ENCODE measurements at places on chromosomes 1 and 21.

DNA sequence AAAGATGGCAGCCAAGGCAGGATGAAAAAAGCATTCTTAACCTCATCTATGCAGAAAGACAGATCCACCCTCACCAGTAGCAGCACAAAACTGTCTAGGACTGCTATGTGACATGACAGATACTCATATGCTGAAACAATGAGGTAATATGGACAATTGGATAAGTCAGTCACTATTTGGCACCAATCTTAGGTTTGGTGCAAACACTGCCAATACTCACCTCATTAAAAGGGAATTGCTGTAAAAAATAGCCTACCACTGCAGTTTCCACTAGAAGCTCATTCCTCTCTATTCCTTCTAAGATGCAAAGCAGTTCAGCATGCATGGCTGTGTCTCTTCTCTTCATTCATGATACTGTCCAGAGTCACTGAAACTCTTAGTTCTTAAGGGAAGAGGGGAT lies 91.7 kb downstream of the TBX15 start:
- DNase-seq: no peak

DNA sequence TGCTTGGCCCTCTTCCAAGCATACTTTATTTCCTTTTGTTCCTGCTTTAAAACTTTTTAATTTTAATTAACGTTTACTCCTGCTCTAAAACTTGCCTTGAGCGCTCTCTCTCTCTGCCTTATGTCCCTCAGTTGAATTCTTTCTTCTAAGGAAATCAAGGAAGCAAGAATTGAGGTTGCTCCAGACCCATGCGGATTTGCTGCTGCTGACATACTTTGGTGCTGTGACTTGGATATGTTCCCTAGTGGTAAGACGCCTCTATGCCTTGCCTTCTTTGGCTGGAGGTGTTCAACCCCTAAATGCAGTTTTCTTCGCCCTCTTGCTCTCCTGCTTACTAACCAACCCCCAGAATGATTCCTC lies 148.1 kb downstream of the ADSS2 start:
- no peak for DNase-seq

DNA sequence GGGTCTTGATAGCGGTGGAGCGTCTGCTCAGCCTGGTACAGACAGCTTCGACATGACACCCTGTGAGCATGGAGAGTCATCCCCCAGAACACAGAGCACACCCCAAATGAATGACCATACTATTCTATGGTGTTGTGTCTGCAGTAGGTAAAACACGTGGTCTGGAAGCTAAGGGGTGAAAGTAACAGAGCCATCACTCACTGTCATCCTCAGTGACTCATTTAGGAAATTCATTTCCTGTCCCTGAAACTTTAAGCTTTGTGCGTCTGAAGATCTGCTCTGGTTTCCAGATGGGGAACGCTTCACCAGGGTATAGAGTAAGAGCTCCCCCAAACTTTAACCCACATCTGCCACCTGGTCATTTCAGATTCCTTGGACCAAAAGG lies 94.8 kb upstream of the DISP3 start:
- no peak for DNase-seq

GRCh38 chr1:233097959-233098580 lies 147.7 kb downstream of the NTPCR start:
- no peak for DNase-seq

GRCh38 chr1:221878134-221878533 lies 136.2 kb upstream of the DUSP10 start:
- DNase-seq: no peak

DNA sequence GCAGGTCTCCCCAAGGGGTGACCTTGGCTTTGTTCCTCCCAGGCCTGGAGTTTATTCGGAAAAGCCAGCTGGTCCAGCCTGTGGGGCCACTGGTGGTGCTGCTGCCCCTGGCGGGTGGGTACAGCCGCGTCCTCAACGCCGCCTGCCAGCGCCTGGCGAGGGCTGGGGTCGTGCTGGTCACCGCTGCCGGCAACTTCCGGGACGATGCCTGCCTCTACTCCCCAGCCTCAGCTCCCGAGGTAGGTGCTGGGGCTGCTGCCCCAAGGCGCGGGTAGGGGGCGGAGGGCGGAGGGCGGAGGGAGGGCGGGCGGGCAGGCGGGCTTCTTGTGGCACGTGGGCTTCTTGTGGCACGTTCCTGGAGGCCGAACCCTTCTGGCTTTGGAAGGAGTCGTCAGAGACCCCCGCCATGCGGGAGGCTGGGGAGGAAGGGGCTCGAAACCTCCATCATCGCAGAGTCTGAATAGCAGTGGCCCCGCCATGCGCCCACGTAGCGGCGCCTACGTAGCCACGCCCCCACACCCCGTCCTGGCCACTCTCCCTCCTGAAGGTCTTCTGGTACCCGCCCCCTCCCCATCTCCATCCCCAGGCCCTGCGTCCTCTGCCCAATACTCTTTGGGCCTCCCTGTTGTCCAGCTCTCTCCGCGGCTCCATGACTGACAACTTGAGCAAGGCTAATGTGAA lies 16.7 kb downstream of the PCSK9 start:
- no peak for DNase-seq

DNA sequence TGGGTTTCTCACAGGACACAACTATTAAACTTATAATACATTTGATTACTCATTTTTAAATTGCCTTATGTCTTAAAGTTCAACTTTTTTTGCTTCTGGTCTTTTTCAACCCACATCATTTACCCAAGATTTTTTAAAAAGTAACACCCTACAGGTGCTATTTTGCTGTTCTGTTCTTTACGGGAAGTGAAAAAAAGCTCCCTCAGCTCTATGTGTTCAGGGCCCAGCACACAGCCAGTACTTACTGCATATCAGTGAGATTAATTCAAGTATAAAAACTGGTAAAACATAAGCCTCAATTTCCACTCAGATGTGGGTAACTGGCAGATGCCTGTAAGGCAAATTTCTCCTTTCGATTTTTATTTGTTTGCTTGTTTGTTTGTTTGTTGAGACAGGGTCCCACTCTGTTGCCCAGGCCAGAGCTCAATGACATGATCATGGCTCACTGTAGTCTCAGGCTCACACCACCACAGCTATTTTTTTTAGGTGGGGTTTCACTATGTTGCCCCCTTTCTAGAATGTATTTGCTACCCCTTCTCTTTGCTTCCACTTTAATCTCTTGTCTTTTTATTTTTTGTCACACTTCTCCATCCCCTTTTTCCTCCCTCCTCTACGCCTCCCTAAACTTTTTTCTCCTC lies 20.3 kb downstream of the RNASEL start:
- DNase-seq: no peak

GRCh38 chr1:216314379-216315095 lies 108.7 kb downstream of the USH2A start:
- no peak for DNase-seq

DNA sequence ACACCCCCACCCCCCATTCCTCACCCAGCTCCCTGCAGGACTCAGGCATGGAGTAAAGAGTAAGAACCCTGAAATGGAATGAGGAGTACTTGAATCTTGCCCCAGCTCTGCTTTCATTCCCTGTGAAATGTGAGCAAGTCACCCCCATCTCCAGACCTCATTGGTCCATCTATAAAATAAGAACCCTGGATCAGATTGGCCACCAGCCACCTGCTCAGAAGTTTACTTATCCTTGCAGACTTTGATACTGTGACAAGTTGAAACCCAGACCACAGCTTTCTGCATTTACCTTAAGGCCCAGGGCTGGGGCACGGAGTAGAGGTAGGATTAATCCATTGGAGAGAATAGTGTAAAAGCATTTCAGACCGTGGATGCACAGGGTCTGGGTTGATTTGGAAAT lies 2.2 kb downstream of the KISS1 start:
- no peak for DNase-seq

GRCh38 chr1:26363549-26364448 lies 8.8 kb downstream of the ZNF683 start:
- DNase-seq: peak; percentile 73
